ENCODE measurements at places on chromosomes 11 and 22.
A peak's percentile ranks its signal among the peaks of the same experiment; 100 is the strongest.

- peak; percentile 77 for DNase-seq
Measured at GRCh38 chr11:114317787-114318137, 21.6 kb downstream of the NNMT start.

DNA sequence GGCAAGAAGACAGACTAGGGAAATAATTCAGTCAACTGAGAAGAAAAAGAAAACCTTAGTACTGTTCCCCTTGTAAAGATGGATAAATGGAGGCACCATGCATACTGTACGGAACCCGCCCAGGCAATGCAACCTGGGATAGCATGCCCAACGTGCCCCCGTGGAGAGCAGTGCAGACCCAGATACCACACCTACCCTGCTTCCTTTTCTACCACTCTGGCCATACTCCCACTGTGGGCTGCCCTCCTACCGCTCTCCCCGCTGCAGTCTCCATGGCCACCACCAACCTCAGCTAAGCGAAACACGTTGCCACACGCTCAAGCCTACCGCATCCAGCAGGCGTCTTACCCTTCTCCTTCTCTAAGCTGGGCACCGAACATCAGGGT is 117.4 kb upstream of the SERPIND1 start:
- DNase-seq = no peak

DNA sequence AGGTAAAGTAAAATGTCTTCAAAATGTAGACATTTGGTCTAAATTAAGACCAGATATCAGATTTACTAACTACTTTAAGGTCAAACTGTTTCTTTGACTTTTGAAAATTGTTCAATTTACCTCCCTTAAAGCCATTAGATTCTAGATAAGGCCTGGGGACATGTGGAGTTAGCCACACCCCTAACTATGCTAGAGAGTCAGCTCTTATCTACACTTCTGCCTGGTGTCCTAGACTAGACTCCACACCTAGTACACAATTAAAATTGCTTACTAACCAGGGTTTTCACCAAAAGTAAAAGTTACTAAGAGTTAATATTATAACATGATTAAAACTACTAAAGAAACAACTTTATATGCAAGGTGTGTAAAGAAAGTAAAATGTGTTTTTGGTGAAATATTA is 43.6 kb upstream of the DBX1 start:
- DNase-seq = no peak

- DNase-seq = no peak
Measured at GRCh38 chr11:121898903-121899302, 217.1 kb downstream of the BLID start.

- DNase-seq = no peak
Measured at GRCh38 chr11:112776834-112777233, 184.4 kb upstream of the NCAM1 start.

DNA sequence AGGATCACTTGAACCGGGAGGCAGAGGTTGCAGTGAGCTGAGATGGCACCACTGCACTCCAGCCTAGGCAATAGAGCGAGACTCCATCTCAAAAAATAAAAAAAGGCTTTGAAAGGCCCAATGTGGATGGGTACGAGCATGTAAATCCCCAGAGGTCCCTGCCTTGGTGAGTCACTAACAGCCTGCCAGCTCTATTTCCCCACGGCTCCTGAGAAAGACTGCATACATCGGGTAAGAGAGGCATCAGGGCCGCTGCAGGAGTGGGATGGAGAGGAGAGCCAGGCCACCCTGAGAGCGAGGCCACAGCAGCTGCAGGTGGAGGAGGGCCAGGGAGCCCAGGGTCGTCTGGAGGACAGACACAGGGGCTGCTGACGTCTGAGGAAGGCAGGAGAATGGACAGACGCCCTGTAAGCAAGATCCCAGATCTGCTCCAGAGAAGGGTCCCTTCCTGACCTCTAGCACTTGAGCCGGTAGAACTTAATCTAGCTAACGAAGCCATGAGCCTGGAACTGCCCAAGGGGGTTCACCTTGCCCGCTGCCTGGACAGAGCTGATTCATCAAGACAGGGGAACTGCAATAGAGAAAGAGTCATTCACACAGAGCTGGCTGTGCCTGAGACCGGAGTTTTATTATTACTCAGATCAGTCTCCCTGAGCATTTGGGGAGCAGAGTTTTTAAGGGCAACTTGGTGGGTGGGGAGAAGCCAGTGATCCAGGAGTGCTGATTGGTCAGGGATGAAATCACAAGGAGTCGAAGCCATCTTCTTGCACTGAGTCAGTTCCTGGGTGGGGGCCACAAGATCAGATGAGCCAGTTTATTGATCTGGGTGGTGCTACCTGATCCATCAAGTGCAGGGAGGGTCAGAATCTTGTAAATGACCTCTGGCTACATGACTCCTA is 5.1 kb upstream of the KRTAP5-9 start:
- DNase-seq = peak; percentile 28

DNA sequence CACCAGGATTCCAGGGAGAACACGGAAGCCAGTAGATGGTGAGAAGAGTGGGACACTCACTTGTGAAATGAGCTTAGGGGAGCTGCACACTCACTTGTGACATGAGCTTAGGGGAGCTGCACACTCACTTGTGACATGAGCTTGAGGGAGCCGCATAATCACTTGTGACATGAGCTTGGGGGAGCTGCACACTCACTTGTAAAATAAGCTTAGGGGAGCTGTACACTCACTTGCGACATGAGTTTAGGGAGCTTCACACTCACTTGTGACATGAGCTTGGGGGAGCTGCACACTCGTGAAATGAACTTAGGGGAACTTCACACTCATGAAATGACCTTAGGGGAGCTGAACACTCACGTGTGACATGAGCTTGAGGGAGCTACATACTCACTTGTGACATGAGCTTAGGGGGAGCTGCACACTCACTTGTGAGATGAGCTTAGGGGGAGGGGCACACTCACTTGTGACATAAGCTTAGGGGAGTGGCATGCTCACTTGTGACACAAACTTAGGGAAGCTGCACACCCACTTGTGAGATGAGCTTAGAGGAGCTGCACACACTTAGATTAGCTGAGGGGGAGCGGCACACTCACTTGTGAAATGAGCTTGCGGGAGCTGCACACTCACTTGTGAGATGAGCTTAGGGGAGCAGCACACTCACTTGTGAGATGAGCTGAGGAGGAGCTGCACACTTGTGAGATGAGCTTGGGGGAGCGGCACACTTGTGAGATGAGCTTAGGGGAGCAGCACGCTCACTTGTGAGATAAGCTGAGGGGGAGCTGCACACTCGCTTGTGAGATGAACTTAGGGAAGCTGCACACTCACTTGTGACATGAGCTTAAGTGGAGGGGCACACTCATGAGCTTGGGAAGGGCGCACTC is 59.0 kb downstream of the NCAPD3 start:
- no peak for DNase-seq

DNA sequence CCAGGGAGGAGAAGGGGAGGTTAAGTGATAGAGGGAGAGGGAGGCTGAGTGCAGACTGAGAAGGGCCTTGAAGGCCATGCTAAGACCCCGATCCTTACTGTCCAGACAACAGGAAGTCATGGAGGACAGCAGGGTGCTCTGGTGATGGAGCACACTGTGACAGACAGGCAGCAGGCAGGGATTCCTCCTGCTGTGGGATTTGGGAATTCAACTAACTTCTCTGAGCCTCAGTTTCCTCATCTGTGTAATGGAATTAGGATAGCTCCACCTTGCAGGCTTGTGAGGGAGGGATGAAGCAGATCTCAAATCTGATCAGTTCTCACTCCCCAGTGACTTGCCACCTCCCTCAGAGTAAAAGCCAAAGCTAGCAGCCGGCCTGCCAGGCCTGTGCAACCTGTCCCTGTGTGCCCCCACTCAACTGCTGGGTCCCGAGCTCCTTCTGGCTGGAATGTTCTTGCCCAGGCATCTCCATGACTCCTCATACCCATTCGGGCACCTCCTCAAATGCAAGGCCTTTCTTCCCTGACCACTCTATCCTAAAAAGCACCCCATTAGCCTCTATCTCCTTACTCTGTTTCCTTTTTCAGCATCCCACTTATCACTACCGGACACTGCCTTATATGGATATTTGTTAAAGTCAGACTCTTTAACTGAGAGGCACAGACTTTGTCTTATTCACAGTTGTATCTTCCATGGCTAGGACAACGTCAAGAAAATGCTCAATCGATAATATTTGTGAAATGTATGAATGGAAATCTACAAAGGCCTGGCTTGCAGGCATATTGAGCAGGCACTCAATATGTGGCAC is 9.5 kb downstream of the ARAP1 start:
- DNase-seq = no peak

DNA sequence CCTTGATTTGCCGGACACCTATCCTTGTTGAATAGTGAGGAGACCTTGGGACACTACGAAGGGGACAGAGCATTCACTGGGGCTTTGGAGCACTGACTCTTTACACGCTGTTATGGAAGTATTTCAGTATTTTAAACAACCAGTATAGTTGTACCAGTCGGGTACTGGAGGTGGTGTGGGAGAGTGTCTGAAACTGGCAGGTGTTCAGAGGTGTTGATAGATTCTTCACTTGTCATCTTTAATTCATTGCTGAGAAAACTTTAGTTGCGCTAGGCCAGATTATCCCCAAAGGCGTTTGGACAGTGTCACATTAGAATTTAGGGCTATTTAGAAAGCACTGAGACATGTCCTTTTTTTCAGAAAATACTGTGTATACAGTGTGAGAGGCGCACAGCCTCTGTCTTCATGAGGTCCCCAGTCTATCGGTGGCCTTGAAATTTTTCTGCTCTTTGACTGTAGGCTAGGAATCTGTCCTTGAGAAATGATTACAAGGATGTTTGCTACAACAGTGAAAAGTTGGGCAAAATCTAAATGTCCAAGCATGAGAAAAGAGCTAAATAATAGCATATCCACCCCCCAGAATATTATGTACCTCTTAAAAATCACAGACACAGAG is 69.7 kb downstream of the TEAD1 start:
- no peak for DNase-seq

DNA sequence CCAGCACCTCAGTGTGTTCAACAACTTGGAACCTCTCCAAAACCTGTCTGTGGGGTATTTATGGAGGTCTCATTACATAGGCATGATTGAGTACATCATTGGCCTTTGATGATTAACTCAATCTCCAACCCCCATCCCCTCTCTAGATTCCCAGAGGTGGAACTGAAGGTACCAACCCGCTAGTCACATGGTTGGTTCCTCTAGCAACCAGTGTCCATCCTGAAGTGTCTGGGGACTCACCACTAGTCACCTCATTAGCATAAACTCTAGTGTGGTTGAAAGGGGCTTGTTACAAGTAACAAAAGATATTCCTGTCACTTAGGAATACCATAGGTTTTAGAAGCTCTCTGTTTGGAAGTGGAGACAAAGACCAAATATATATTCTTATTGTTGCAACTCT is 40.3 kb downstream of the SIK2 start:
- DNase-seq = no peak

DNA sequence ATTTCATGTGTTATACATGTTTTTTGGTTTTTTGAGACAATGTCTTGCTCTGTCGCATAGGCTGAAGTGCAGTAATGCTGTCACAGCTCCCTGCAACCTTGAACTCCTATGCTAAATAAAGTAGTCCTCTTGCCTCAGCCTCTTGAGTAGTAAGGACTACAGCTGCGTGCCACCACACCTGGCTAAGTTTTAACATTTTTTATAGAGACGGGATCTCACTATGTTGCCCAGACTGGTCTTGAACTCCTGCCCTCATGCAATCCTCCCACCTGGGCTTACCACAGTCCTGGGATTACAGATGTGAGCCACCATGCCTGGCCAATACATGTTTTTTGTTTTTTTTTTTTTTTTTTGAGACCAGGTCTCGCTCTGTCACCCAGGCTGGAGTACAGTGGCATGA is 33.9 kb downstream of the SWAP70 start:
- no peak for DNase-seq

DNA sequence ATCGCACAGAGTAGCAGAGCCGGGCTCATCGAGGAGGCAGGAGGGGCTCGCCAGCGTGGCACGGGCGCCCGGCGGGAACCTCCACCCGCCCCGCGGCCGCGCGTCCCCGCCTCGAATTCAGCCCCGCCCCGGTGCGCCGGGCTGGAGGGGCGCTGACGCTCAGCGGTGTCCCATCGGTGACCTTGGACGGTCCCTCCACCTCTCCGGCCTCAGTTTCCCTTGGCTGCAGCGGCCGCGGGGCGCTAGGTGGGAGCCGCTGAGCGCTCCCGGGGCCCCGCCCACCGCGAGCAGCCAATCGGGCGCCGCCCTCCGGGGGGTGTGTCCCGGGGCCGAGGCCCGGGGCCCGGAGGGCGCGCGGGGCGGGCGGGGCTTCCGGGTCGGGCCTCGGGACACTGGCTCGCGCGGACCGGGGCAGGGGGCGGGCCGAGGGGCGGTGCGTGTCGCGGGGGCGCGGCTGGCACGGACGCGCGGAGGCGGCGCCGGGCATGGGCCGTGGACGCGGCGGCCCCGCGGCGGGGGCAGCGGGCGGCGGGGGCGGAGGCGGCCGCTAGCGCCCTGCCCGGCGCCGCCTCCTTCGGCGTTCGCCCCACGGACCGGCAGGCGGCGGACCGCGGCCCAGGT is at the start of gene PPARA:
PPARA (plus strand) TSS at position 493 of the 621 bp plus-strand sequence. CDS start 47,858 bp downstream, outside the sequence.
- peak; percentile 33 for DNase-seq

- DNase-seq = no peak
Measured at GRCh38 chr11:44542372-44542771, 23.1 kb upstream of the CD82 start.

GRCh38 chr11:132424433-132424832 is 1054.0 kb downstream of the NTM start:
- no peak for DNase-seq

- DNase-seq = peak; percentile 96
Measured at GRCh38 chr11:69437001-69437875, 44.2 kb upstream of the LINC01488 start.

GRCh38 chr22:16932577-16932976 is 75.4 kb downstream of the GAB4 start:
- DNase-seq = no peak

DNA sequence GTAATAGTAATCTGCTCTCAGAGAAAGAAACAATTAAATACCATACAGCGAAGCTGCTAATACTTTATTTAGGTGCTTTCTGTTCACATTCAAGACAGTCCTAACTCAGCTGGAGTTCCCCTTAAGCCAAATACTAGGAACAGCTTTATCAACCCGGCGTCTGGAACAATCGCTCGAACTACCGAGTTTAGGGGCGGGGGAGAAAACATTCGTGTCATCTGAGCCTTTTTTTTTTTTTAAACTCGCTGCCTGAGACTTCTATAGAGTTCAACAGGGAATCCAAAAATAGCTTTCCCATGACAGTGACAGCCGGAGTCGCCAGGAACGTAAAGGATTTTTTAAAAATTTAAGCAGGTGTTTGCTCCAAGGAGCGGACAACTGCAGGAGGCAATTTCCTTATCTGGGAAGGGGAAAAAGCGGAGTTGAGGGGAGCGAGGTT is 852 bp downstream of the TRAF6 start:
- DNase-seq = peak; percentile 29

DNA sequence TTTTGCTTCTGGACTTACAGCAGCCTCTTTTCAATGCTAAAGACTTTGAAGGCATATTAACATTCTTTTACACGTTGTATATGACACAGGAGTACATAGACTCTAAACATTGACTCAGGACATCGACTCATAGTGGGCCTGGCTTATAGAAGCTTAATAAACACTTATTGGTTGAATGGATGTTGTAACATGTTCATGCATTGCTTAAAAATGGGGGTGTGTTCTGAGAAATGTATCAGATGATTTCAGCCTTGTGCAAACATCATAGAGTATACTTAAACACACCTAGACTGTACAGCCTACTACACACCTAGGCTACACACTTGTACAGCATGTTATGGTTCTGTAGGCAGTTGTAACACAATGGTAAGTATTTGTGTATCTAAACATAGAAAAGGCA is 17.9 kb downstream of the TTC17 start:
- no peak for DNase-seq

- no peak for DNase-seq
Measured at GRCh38 chr11:103803062-103803461, 233.4 kb upstream of the DDI1 start.

Data from ELF-1 (cell line).